ENCODE measurements at places on chromosomes 3 and 15.

DNA sequence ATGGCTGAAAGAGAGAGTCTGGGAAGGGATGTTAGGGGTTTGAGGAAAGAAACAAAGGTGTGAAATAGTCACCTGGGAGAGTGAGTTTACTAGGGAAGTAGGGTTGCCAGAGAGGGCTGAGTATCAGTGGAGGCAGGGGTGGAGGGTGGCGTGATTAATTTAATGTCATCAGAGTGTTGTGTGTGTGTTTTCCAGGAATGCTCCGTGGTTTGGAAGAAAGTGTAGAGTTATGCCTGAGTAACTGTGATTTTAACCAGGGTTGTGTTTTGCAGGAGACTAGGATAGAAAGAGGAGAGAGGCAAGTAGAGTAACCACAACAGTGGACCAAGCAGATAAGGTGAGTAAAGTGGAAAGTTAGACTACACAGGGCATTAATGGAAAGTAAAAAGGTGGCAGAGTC lies 27.2 kb downstream of the PLD1 start:
- DNase-seq = no peak

DNA sequence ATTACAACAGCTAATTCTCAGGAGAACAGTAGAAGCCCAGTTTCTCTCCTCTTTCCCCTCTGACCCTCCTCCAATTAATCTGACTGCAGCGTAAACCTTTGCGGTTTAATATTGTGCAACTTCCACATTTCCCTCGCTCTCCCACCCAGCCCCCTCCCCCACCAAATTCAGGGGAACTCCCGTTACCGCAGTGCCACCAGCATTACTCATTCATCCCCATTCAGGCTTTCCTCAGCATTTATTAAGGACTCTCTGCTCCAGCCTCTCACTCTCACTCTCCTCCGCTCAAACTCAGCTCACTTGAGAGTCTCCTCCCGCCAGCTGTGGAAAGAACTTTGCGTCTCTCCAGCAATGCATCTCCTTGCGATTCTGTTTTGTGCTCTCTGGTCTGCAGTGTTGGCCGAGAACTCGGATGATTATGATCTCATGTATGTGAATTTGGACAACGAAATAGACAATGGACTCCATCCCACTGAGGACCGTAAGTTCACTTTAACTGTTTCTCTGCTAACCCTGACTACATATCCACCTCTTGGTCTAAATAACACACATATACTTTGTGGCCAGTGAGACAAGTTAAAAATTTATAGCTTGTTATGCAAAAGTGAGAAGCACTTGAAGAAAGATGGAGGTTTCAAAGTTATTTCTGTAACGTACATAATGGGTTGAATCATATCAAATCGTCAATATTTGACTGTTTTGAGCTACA lies at the start of gene PTX3:
PTX3 (plus strand) TSS at position 268 of the 709 bp plus-strand sequence; CDS start at position 352, 84 bp downstream.
- no peak for DNase-seq

DNA sequence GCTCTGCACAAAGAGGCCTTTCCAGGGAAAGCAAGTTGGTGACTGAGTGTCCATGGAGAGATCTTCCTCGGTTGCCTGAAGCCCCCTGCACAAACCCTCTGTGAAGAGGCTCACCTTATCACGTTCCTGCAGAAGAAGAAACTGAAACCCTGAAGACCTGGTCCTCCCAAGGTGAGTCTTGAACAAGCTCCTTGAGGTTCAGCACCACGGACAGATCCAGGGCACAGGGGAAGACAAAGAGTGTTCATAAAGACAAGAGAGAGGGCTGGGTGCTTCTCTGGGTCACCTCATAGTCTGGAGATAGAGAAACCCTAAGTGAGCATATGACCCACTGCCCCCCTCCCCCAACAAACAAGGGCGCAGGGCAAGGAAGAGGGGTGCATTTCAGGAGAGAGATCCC lies 21.7 kb upstream of the TBC1D21 start:
- no peak for DNase-seq

DNA sequence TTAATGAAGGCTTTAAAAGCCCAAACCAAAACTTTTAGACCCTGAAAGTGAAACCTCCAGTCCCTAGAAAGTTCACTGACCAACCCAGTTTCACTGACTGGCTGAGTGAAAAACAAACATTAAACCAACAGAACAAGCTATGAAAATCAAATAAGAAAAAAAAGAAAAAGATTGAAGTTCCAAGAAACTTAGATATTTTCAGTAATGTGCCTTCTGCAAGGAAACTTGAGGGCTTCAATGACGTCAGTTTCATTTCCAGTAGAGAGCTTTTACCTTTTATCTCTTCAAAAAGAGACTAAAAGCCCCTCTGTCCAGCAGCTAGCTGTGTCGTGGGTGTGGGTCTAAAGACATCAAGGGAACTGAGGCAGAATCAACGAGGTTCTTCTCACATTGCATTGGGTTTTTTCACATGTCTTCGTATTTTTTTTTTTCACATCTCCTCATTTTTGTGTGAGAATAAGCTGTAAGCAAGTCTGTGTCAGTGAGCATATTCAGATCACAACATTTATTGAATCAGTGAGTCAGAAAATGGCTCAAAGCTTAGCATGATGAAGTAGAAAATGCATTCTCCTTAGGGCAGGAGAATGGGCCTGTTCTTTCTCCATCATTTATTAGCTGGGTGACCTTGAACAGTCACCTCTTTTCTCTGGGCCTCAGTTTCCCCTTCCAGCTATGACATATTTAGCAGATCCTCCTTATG lies 54.8 kb upstream of the BCL6 start:
- DNase-seq = no peak

- no peak for DNase-seq
Measured at GRCh38 chr3:177443469-177443868, 246.2 kb upstream of the TBL1XR1 start.

GRCh38 chr15:96804754-96805153 lies 474.3 kb downstream of the NR2F2 start:
- no peak for DNase-seq

- DNase-seq = no peak
Measured at GRCh38 chr3:192847941-192848340, 69.7 kb downstream of the MB21D2 start.

DNA sequence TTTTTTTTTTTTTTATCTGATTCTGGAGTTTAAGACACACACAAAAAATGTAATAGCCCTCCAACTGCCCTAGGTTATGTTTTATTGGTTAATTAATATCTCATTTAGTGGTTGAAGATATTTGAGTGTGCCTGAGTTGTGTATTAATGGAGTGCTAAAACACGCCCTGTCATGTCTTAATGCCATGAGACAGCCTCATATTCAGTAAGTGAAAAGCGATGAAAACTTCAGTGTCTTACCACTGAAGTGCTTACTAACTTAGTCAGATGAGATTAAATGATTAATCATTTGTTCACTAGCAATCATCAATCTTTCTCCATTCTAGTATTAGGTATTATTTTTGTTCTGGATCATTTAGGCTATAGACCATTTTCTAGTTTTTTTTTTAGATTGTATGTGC lies 544.7 kb upstream of the ROBO2 start:
- DNase-seq = no peak

DNA sequence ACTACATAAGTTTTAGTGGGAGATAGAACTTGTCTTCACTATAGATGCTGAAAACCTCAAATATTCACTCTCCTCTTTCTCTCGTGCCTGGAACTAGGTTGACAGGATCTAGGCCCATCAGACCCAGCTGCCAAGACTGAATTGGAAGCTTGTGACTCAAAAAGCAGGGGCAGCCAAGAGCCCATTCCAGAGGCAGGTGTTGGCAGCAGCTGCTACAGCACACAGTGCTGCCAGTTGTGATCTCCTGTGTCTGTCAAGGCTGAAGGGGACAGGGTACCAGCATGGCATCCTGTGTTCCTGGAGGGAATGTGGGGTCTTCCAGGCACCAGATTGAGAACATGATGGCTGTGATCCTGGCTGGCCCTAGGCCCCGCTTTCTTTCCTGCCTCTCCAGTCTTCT lies 92.5 kb upstream of the MB21D2 start:
- no peak for DNase-seq
